NCI-H446 (cell line): ENCODE measurements at places on chromosomes 6 and 20.
A peak's percentile ranks its signal among the peaks of the same experiment; 100 is the strongest.

DNA sequence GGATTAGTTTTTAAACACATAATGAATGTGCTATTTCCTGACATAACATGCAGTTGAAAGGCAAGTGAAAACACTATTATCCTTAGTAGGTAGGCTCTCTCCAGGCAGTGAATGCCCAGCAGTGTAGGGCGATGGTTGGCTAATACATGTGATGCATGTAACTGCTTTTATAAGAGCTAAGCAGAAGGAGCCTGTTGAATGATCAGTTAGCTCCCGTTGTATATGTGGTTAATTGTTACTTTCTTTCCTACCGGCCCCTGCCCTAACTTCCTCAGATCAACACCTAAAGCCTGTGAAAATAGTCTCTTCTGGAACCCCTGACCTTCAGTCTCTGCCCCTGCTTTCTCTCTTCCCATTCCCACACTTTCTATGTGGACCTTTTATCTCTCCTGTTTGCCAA, 10.5 kb downstream of the SOX4 start:
- no peak for DNase-seq

DNA sequence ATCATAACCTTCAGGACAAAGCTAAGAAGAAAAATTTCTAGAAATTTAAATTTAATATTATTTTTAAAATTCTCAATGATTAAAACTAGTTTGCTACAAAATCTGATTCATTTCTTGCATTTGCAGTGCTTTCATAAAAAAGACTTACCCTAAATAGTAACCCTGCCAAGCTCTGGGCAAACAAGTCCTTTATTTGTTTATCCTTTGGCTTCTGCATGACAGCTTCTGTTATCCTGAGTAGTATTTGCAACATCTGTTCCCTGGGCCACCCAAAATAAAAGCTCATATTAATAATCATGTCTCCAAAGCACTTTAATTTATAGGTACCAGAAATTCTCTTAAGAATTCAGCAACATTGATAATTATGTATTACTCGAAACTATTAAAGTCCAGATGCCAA, 101.3 kb downstream of the RALGAPA2 start:
- DNase-seq: peak; percentile 68

GRCh38 chr6:39941138-39941537, 6.9 kb upstream of the MOCS1 start:
- DNase-seq: no peak

GRCh38 chr20:36396847-36397630, 90.9 kb downstream of the DLGAP4 start:
- no peak for DNase-seq

DNA sequence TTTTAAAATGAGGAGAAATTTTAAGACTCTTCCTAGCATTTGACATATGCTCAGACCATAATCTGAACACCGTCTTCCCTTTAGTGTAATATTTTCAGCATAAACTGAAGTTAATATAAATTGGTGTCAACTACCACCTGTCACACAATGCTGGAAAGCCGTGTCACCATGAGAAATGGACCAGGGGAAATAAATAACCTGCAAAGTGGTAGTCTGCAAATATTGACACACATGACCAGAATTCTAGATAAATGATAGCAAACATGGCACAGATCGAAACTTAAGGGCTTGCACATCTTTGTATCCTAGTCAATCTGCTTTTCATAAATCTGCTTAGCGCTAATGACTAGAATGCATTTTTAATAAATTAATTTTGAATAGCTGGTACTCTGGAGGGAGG, 191.9 kb downstream of the CD83 start:
- DNase-seq: no peak

DNA sequence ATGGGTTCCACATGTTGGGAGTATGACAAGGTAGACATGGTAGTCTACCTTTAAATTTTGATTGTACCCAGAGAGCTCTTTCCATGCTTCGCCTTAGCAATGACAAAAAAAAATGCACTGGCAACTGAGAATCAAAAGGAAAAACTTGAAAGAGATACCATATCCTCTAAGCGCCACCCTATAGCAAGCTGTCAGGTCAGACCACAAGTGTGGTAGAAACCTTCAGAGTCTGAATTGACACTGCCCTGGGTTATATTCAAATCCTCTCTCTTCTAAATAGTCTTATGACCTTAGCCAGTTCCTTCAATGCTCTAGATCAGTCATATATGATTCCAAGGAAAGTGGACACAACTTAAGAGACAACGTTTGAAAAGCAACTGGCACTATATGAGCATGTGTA, 45.6 kb upstream of the SMLR1 start:
- no peak for DNase-seq

- peak; percentile 82 for DNase-seq
Observed at GRCh38 chr6:167697316-167697715, 129.4 kb upstream of the AFDN start.

DNA sequence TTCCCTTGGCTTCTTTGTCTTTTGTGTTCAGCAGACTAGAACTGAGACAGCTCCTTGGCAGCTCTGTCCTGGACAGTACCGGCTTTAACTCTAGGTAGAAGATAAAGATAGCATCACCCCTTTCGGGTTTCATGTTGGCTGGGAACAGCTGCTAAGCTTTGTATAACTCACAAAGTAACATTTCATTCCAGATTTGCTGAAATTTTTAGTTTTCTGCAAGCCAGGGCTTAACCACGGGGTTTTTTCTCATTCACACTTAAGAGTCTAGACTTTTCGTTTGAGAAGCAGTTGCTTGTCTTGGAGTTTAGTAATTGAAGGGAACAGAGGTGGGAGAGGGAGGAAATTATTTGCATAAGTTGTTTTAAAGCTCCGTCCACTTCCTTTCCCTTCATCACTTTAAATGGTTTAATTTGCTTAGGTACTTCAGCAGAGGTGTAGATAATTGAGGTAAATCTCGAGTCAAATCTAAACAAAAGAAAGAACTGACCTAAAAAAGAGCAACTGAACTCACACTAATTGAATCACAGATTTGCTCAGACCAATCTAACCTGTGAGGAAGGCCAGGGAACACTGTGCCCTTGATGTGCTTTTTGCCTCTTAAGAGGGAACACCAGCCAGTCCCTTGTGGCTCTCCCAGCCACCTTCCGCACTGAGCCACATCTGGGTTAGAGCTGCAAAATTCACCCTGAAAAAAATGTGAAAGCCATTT, 48.3 kb downstream of the RREB1 start:
- DNase-seq: no peak

DNA sequence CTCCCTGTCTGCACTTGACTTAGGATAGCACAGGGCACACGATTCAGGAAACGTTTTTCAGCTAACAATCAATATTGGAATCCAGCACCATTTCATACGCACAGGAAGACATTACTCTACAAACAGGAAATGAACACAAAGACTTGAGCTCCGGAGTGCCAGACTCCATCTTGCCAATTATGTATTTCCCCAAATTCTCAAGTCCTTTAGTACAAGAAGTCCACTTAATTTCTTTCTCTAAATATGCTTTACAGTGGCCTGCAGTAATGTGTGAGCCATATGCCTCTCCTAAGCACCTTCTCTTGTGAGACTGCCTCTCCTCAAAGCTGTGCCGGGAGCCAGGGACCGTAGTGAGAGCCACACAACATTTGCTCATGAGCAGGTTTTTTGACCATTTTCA, 168.2 kb downstream of the THBS2 start:
- no peak for DNase-seq

DNA sequence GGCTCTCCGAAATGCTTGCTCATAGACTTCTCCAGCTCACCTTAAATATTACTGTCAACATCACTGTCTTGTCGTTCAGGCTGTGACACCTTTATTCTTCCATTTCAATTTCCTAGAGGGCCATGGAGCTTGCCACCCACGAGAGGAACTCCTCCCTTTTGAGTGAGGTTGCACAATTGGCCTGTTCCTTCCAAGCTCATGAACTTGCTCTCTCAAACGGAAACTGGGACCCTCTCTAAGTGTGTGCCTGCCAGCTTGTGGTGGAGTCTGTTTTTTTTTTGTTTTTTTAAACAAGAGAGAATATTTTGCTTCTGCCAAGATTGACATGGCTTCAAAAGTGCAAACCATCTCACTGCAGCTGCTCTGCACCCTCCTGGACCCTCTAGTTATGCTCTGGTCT, 19.3 kb upstream of the IYD start:
- DNase-seq: no peak

DNA sequence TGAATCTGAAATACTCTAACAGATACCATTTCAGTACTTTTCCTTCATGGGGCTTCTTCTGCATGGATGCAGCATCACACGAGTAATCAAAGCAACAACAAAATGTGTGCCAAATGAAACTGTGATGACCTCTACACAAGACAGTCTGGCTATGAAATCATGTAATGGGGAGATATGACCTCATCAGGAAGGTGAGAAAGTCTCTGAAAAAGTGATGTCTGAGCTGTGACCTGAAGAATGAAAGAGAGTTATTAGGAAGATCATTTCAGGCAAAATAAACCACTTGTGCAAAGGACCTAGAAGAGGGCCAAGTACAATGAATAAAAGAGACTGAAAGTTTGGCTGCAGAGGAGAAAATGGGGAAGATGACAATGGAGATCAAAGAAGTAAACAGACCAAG, 182.8 kb downstream of the PTPRK start:
- no peak for DNase-seq

GRCh38 chr6:25478973-25479372, 173.0 kb upstream of the SCGN start:
- no peak for DNase-seq

- no peak for DNase-seq
Observed at GRCh38 chr6:35059596-35060345, 81.4 kb downstream of the TCP11 start.

GRCh38 chr20:2364044-2364443, 16.7 kb upstream of the TGM6 start:
- DNase-seq: no peak

- no peak for DNase-seq
Observed at GRCh38 chr6:115575285-115575684, 485.4 kb downstream of the FRK start.

- no peak for DNase-seq
Observed at GRCh38 chr6:21648475-21649050, 55.0 kb downstream of the SOX4 start.

DNA sequence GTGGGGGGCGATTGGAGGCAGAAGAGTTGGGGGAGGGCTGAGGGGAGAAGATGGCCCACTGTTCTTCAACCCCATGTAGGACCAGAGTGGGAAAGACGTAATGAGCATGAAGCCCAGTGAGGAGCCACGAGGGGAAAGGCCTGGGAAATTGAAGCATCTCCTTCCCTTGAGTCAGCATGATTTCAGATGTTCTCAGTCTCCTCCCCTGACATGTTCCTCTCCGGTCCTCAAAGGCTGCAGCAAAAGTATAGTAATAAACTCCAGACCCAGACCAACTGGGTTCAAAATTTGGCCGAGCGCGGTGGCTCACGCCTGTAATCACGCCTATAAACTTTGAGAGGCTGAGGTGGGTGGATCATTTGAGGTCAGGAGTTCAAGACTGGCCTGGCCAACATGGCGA, 1.9 kb upstream of the NFKBIE start:
- no peak for DNase-seq
